Left cardiac atrium (tissue), 4 donors: ENCODE measurements at places on chromosomes 2 and 18.

GRCh38 chr2:131093696-131094462 lies 619 bp upstream of the FAM168B start:
- DNase-seq, result no peak

GRCh38 chr2:67459761-67460160 lies 62.6 kb downstream of the ETAA1 start:
- no peak for DNase-seq

GRCh38 chr2:158725441-158725891 lies 69.7 kb upstream of the DAPL1 start:
- DNase-seq, result no peak

DNA sequence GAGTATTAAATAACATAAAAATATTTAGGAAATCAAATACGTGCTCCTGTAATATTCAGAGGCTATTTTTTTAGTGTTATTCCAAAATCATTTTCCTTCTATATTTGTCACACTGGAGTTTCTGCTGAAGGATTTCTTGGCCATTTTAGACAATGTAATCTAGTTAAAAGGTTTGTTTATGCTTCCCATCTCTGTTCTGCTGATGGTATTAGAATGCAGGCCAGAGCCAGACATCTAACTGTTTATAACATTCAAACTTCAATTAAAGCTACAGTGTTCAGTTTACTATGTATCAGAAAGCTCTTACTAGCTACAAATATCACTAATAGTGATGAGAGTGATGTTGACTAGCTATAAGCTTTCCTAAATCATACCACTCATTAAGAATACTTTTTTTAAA lies 7.9 kb downstream of the MBD5 start:
- no peak for DNase-seq

GRCh38 chr18:43279015-43279744 lies 1.9 kb upstream of the SYT4 start:
- DNase-seq, result no peak

- no peak for DNase-seq
These were observed 210.3 kb downstream of the ZRANB3 start for GRCh38 chr2:135320465-135321355.

GRCh38 chr2:75311993-75312392 lies 112.7 kb upstream of the TACR1 start:
- no peak for DNase-seq

GRCh38 chr2:113058998-113059960 lies at the start of gene IL36RN:
Gene IL36RN, plus strand, starts transcription at chr2:113059198. Its CDS starts 241 bp downstream, at chr2:113059439.
- DNase-seq, result no peak

DNA sequence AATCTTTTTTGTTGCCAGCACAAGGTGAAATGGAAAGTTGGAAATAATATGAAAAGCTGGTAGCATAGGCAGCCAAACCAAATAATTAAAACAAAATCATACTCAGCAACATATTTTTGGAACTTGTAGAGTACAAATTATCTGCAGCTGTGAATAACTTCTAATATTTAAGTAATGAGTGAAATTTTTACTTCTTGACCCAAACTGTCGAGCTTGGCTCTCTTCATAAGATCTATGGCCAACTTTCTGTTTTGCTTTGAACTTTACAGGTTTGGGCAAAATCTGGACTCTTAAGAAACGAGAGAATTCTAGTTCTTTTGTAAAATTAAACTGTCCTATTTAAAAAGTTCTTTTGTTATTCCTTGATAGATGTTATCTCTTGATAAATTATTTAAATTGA lies 25.6 kb upstream of the CCDC102B start:
- no peak for DNase-seq

DNA sequence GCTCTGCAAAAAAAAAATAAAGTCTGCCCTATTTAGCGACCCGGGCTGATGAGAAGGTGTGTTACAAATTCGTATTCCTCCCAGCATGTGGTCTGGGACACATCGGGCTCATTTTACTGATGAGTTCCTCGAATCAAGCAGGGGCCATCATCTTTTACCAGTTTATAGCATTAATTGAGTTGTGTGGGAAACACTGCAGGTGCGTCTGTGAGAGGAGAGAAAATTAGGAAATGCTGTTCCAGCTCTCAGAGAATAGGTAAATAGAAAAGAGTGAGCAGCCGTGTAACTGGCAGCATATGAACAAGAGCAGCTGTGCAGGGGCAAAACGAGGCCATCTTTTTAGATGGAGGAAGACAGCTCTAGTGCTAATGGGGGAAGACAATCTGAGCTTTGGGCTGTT lies 216.7 kb downstream of the SETBP1 start:
- no peak for DNase-seq
